ENCODE measurements at places on chromosomes 1 and 21.

DNA sequence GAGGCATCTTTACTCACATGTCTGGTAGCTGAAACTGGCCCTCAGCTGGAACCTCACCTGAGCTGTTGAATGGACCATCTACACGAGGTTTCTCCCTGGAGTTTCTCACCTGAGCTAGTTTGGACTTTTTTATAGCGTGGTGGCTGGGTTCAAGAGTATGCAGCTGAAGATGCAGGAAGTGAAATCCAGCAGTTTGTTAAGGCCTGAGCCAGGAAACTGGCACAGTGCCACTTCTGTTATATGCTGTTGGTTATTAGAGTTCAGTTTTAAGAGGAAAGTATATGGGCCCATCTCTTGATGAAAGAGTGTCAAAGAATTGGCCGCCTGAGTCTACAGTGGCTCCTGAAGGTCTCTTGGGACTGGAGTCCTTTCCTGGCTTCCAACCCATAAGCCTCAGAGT lies 35.6 kb downstream of the STUM start:
- no peak for DNase-seq

GRCh38 chr1:110617589-110617988 lies 11.4 kb upstream of the KCNA2 start:
- DNase-seq: no peak

GRCh38 chr1:204983136-204983535 lies 59.9 kb upstream of the CNTN2 start:
- no peak for DNase-seq

DNA sequence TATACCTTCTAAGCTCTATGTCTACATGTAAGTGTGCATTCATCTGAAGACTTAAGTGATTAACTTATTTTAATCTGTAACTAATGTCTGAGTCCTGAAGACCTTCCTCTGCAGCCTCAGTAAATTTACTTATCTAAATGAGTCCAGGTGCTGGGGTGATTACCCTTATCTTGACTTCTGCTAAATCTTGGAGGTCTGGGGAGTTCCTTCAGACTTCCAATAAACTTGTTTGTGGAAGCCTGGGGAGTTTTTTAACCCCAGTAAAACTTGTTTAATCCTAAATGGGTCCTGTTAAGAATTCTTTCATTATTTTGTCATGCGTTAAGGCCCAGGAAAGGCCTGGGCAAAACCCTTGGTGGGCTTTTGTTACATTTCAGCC lies 37.0 kb downstream of the RSPH1 start:
- DNase-seq: no peak

GRCh38 chr1:113977906-113978305 lies 1.4 kb upstream of the OLFML3 start:
- no peak for DNase-seq

GRCh38 chr21:14585122-14585521 lies 39.0 kb upstream of the SAMSN1 start:
- no peak for DNase-seq

- no peak for DNase-seq
These were observed 300.0 kb downstream of the BARHL2 start for GRCh38 chr1:90417126-90417525.

DNA sequence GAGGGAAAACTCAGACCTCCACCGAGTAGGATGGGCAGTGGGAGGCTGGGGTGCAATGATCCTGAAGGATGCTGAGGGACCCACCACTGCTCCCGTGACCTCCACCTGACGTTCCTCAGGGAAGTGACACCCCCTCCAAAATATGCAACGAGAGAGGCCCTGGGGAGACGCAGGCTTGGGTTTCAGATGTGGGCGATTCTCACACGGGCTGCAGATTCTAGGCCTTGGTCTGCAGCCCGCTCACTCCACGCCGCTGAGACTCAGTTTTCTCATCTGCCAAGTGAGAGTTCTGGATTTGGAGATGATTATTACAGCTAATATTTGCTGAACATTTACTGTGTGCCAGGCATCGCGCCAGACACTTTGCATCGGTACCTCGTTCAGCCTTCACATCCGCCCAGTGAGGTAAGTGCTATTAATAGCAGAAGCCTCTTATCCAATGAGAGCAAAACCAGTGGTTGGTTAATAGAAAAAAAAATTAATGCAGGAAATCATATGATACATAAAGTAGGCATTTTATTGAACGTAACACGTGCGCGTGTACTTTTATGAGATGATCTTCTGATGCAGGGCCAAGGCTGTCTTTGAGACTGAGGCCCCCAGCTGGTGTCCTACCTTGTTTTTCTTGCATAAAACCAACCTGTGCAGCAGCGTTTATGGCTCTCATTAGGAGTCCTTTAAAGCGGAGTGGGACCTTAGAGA lies 102.0 kb upstream of the RUNX3 start:
- DNase-seq: no peak

DNA sequence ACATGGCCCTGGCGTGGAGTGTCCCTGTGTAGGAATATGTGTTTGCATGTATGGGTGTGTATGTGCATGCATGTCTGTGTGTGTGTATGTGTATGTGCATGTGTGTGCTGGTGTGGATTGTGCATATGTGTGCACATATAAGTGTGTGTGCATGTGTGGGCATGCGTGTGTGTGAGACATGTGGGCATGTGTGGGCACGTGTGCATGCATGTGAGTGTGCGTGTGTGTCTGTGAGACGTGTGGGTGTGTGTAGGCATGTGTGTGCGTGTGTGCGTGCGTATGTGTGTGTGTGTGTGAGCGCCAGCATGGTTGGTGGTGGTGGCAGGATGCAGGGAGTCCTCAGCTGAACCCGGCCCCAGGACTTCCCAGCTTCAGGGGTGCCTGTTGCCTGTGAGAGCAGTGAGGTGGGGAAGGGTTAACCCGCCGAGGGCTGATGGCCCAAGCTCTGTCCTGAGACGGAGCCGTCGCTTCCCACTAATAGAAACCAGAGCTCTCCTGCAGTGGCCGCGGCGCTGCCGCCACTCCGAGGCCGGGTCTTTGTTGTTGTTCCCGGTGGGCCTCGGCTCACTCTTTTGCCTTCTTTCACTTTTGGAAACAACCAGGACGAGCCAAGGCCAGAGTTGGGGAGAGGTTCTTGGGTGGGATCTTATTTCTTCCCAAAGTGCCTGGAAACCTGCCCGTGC lies 143.6 kb upstream of the ARHGEF16 start:
- DNase-seq: no peak

GRCh38 chr1:43405876-43406234 lies 16.2 kb downstream of the SZT2 start:
- no peak for DNase-seq

DNA sequence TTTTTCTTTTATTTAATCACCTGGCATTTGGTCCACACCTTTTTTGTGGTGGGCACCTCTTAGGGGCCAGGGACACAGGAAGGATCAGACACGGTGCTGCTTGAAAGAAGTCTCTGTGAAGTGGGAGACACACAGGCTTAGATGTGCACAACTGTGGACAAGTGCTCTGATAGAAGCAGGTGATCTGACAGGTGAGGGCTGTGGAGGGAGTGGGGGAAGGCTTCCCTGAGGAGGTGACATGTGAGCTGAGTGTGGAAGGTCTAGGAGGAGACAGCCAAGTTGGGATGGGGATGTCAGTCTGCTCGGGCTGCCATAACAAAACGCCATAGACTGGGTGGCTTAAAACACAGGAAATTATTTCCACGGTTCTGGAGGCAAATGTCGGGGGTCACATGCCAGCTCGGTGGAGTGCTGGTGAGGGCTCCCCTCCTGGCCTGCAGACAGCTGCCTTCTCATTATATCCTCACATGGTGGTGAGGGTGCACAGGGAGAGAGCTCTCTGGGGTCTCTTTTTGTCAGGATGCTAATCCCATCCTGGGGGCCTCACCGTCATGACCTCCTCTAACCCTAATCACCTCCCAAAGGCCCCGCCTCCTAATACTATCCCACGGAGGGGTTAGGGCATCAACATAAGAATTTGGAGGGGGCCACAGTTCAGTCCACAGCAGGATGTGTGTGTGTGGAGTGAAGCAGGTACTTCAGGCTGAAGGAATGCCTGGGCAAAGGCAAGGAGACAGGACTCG lies 5.2 kb upstream of the KIAA1614 start:
- DNase-seq: no peak

DNA sequence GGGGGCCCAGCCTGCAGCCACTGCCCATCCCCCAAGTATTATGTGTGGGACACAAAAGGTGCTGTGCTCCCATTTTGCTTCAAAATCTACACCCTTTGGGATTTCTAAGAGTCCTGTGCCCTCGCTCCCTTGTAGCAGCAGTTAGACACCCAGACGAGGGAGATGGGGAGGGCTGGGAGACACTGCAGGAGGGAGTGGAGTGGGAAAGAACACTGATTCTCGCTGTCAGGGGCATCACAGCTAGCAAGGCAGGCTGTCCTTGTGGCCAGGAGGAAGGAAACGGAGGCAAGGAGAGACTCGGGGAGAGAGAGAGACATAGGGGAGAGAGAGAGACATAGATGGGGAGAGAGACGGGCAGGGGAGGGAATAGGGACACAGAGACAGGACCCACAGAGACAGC lies 38.5 kb downstream of the CSMD2 start:
- no peak for DNase-seq

GRCh38 chr1:60987904-60988303 lies 94.5 kb upstream of the NFIA start:
- DNase-seq: no peak

DNA sequence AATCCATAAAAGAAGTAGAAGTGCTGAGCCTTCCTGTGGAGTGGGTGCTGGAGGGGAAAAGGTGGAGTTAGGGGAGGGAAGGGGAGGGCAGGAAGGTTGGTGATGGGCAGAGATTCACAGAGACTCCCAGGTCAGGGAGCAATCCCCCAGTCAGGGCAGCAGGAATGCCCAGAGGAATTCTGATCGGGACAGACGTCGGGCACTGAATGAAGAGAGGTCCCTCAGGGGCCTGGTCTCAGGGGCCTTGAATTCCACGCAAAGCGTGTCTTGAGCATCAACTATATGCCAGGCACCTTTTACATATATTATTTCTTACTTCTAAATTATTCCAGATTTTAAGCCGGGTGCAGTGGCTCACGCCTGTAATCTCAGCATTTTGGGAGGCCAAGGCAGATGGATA lies 7.2 kb upstream of the PADI1 start:
- no peak for DNase-seq

- DNase-seq: no peak
These were observed 6.5 kb downstream of the RPS6KA1 start for GRCh38 chr1:26536081-26536480.

DNA sequence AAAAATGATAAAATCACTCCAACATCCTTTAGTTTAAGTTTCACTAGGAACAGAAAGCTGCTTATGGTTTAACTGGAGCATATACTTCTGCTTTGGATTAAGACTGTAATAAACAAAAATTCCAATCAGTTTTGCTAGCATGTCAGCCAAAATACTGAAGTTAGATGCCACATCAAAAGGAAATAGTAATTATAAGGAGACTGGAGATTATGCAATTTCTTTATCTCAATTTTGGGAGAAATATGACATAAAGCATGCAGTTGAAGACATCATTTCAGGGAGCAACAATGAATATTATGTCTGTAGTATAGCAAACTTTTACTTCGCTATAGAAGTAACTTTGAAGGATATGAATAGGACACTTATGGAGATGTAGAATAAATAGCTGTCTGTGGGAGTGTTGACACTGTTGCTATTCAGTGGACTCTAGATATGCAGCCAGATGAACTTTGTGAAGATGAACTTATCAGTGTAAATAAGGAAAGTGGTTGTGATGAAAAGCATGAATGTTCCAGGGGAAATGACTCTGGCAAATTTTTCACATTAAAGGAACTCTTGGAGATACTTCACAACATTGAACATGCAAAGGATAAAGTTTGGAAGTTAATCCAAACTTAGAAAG lies 107.8 kb downstream of the RABGAP1L start:
- DNase-seq: no peak

Data from suppressor macrophage treated with lipopolysaccharide for 1 hour (primary cell).